Fibroblast of skin of right quadriceps (primary cell): ENCODE measurements at places on chromosomes 5 and 9.

DNA sequence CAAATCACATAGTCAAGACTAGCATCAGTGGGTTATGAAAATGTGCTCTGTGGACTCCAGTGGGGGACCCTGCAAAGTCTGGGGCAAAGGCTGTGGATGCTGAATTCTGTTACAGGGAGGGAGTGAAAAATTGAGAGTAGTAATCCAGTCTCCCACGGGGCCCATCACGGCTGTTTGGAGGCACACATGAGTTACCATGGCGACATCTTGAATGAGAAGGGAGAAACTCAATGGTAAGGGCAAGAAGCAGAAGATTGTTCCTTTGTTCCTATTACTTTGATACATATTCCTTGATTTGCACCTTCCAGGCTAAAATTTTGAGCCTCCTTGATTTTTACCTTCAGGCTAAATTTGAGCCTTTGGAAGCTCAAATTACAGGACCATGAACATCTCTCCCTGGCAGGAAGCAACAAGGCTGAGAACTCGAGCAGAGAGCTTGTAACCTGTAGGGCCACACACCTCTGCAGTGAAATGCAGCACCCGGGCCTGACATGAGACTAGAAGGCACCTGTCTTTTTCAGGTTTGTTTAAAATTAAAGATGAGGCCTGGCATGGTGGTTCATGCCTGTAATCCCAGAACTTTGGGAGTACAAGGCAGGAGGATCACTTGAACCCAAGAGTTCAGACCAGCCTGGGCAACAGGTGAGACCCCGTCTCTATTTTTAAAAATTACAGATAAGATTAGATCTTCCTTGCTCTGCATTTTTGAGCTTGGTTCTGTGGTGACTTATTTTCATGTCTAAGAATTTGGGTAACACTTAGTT is 31.0 kb upstream of the ZFR start:
- no peak for DNase-seq

DNA sequence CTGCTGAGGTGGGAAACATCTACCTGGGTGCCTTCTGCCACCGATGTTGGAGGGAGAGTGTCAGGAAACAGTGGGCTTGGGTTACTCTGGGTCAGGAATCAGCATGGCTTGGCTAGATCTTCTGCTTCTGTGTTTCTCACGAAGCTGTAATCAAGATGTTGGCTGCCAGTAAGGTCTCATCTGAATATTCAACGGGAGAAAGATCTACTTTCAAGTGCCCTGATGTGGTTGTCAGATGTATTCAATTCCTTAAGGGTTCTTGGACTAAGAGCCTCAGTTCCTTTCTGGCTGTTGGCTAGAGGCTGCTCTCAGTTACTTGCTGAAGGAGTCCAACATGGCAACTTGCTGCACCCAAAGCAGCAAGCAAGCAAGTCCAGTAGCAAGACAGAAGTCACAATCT is 41.9 kb upstream of the STOM start:
- no peak for DNase-seq

DNA sequence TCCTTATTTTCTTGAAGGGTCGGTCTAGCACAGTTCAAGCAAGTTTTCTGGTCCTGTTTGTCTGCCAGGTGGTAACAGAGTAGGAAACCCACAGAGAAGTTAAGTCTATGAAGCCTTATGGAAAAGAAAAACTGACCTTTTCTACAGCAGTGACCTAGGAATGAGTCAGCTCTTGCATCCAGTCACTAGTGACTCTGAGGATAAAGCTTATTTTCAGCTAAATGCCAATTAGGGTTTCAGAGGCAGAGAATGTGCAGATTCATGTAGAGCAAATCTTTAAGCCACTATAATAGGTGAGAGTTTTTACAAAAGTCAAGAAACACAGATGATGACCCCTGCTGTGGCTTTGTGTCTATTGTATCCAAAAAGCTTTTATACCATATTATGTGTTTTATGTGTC is 100.7 kb downstream of the CWC27 start:
- peak; percentile 54 for DNase-seq

DNA sequence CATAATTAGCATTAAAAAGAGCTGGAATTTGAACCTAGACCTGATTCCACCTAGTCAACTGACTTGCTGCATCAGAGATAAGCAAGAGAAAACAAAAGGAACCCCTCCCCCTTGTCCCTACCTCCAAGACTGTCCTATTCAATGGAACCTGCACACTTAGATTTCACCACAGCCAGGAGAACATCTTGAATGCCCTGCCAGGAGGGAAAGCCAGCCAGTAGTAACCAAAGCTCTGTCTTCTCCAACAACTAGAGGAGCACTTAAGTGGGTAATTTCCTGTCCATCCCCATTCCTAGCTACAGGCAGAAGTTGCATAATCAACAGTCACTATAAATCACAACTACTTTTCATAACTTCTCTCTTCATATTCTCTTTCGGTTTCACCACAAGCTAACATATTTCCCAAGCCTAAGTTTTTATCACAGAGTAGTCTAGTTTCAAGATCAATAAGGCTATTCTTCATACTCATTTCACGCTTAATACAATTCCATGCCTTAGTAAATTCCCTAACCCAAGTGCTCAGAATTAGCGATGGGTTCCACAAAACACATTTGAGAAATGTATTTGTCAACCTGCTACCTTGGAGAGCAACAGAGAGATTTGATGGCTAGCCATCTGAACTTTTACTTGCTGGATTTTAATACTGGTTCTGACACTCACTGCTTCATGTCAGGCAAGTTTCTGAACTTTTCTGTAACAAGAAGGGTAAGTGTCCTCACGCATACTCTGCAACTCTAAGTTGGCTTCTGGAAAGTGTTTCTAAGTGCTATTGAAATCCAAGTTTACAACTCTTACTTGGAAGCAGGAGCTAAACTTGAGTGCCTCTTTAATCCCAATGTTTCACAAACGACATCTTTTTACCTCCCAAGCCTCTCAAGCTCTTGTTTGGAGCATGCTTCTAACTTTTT is 2.0 kb downstream of the DENND1A start:
- peak; percentile 66 for DNase-seq

GRCh38 chr5:159956074-159956473 is 39.8 kb downstream of the ADRA1B start:
- peak; percentile 25 for DNase-seq

DNA sequence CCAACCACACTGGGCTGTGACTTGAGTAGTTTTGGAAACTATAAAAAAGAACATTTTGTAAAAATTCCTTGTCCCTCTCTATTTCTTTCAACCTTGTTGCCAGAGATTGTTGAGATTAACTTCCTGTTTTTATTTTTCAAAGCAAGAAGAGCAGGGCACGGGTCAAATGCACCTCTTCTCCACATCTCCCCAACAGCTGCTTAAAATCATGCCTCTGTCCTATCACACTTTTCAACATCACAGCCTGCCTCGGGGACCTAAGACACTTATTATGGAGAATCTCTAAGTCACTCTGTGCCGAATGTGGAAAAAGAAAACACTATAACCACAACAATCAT is 280.3 kb upstream of the TNC start:
- DNase-seq: no peak

DNA sequence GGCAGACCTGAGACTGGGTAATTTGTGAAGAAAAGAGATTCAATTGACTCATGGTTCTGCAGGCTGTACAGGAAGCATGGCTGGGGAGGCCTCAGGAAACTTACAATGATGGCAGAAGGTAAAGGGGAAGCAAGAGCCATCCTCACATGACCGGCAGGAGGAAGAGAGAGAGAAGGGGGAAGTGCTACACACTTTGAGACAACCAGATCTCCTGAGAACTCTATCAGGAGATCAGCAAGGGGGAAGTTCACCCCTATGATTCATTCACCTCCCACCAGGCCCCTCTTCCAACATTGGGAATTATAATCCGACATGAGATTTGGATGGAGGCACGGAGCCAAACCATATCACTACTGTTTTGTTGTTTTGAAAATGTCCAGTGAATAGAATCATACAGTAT is 110.2 kb downstream of the DAPK1 start:
- no peak for DNase-seq
